ENCODE measurements at places on chromosomes 1 and 21. TPM values are rescaled to one million over a fixed set of nuclear protein-coding genes. Genes with fewer than 3 reads are reported as not detected.

Gene HNRNPR
- total RNA-seq: 83.4 TPM

Gene LAX1
- total RNA-seq: 0.74 TPM

Gene ITGB2
- total RNA-seq: 0.09 TPM

Gene TNFRSF14
- total RNA-seq: 12.0 TPM

Gene FAM167B
- 2.1 TPM for total RNA-seq

Gene CNR2
- total RNA-seq: under 0.01 TPM

Gene SERPINC1
- total RNA-seq: not detected

Gene WNT9A
- total RNA-seq: 0.99 TPM

Gene LAMTOR5
- total RNA-seq: 96.5 TPM

Gene OPRD1
- total RNA-seq: not detected

GRCh38 chr1:29565490-29565889, 329.2 kb downstream of the PTPRU start:
- no peak for DNase-seq

GRCh38 chr1:17734609-17735008, 20.5 kb upstream of the ACTL8 start:
- no peak for DNase-seq

DNA sequence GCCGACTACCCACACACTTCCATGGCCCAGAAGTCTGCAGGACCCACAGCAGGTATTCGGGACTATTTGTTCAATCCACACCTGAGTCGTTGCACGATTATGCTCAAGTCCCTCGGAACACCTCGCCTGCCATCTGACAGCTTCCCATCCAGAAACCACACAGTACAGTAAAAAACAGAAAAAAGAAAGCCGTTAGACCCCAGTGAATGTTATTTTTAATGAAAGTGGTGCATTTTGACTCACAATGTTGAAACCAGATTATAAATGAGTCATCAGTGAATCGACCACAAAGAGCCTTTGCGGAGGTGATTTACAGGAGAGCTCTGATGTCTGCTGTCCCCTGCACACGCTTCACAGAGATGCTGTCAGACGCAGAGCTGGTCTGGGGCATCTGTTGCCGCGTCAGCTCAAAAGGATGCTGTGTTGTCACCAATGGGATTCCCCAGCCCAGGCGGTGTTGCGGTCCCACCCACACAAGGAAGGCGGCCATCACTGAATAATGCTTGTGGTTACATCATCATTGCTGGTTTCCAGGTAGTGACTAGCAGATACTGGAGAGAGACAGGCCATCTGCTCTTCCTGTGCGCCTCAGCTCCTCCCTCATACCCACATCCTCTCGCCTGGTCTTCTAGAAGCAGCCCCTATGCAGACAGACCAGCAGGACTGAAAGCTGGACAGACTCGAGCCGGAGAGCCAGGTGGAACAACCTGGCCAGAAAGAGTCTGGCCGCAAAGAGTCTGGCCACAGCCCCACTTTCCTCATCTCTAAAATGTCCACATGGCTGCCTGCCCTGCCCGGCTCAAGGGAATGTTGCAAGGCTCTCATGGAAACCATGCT, 116.8 kb downstream of the TOMM20 start:
- DNase-seq: peak; percentile 98

DNA sequence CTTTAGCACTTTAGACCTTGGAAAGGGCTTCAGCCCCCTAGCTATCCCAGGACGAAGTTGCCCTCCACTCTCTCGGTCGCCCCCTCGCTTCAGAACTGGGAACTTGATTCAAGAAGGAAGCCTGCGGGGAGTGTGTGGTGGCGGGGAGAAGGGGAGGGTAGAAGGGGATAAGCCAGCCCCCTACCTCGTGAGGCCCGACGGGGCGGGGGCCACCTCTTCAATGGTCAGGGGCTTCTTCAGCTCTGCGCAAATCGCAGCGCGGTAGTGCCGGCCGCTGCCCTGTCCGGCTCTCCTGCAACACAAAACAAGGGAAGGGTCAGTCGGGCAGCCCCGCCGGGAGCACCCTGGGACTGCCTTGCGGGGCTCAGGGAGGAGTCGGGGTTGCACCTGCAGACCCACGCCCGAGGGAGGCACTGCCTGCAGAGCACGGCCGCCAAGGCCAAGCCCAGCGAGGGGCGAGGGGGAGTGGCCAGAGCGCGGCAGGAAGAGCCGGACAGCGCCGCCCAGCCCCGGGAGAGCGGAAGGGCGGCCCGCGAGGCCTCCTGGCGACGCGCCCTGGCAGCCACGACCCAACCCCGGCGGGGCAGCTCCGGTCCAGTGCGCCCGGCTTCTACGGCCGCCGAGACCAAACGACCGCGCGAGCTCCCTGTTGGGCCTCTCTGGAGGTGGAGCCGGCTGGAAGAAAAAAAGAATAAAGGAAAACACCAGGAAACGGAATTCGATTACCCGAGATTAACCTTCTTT, 56.2 kb upstream of the RASAL2 start:
- peak; percentile 75 for DNase-seq

DNA sequence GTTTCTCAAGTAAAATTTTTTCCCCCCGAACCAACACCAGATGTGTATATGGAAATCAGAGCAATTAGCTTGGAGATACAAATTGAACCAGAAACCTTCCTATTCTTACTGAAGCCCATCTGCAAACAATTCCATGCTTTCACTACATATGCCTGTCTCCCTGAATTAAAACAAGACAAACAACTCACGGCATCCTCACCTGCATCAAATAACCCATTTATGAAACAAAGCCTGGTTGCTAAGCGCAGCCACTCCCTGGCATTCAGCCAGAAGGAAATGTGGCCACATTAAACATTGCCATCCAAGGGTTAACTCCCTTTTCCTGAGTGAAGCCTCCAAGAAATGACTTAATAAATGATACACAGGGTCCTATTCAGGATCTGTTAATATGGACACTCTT, 55.3 kb downstream of the APP start:
- no peak for DNase-seq

DNA sequence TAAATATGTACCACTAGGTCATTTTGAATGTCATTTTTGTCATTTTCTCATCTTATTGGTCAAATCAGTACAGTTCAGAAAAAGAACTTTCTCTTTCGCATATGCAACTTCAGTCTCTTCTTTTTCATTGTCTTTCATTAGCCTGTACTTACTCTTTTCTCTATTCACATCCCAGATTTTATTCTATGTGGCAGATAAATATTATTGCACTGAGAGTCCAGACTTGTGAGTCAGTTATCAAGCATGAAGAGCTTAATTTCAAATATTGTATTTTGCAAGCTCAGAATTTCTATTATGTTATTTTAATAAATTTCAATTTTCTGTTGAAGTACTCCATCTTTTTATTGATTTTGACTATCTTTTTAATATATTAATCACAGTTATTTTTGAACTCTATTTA, 105.2 kb upstream of the PALMD start:
- DNase-seq: no peak

DNA sequence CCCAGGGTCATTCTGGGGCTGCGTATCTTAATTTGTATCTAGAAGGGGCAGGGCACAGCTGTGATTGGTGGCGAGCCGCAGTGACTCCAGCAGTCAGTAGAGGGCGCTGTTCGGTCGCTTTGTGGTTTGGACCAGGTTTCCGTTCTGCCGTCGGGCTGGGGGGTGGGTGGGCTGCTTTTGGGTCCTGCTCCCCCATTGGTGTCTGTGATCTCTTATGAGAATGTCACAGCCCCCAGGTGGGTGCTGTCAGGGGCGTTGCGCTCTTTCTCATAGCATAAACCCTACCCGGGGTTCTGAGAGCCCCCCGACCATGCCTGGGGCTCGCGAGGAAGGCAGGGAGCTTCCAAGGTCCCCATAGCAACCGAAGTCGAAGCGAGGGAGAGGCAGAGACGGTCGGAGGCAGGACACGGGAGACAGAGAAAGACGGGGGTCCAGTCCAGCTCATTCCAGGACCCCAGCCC, 5.4 kb downstream of the TFF3 start:
- DNase-seq: peak; percentile 7

DNA sequence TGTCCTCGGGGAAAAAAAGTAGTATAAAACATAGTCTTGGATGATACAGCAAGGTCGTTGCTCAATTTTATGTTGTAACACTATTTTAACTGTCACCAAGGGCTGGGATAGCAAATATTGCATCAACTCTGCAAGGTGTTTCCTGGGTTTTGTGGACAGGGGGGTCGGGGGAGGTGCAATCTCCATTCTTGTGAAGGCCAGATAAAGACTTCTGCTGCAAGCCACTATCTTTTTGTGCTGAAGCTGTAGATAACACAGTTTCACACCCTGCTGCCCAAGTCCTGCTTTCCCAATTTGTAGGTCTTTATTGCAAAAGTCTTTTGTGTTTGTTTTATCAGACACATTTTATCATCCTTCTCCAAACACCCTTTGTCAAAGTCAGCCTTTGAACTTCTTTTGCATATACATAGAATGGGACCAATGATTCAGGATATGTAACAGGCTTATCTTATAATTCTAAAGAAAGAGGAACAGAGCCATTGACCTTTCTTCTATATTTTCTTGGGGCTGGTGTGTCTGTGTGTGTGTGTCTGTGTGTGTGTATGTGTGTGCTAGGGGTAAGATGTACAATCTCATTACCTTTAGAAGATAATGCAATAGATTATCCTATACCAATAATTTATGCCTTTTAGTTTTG, 140.6 kb downstream of the RUNX1 start:
- DNase-seq: peak; percentile 84

DNA sequence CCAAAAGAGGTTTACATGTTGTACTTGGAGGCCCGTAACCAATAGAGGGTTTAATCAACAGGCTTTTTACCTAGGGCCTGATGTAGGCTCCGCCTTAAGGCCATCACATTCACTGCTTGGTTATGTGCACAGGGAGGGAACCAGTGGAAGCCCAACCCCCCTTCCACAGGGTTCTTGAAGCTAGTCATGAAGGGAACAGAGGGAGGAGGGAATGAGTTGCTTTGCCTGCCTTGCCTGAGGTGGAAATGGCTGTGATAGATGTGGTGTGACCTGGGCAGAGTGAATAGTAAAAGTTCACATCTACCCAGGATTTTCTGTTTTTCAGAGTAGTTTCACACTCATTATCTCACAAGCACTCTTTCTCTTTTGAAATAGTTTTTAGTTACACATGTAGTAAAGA, 215.1 kb downstream of the ST6GALNAC3 start:
- no peak for DNase-seq

DNA sequence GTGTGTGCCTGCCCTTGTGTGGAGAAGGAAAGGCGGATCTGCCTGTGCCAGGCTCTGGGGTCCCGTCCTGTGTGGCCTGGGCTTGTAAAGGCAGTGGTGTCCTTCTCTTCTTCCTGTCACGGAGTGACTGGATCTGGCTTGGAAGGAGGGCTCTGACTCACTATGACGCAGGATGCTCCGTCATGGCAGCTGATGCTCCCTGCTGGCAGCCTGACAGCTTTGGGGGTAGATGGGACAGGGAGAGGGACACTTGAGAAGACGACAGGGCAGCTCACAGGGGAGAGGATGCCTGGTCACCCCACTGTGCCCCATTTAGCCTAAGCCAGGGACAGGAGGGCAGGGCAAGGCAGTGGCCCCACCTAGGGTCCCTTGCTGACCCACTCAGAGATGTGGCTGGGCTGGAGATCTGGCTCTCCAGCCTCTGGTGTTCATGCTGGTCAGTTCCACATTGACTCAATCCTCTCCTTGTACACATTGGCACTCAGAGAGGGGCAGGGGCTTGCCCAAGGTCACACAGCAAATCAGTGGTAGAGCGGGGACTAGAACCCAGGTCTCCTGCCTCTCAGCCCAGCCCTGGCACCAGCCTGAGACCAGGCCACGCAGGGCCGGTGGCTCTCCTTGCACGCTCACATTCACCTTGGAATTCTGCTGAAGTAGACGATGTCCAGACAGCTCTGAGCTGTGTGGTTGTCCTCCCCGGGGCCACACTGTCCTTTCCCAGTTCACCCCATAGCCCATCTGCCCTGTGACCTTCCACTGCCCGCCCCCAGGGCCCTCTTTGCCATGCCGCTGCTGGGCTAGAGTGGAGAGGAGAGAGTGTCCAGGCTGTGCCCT, 2.8 kb upstream of the FAM131C start:
- peak; percentile 88 for DNase-seq

GRCh38 chr1:33656467-33657005, 184.1 kb downstream of the ZSCAN20 start:
- no peak for DNase-seq

DNA sequence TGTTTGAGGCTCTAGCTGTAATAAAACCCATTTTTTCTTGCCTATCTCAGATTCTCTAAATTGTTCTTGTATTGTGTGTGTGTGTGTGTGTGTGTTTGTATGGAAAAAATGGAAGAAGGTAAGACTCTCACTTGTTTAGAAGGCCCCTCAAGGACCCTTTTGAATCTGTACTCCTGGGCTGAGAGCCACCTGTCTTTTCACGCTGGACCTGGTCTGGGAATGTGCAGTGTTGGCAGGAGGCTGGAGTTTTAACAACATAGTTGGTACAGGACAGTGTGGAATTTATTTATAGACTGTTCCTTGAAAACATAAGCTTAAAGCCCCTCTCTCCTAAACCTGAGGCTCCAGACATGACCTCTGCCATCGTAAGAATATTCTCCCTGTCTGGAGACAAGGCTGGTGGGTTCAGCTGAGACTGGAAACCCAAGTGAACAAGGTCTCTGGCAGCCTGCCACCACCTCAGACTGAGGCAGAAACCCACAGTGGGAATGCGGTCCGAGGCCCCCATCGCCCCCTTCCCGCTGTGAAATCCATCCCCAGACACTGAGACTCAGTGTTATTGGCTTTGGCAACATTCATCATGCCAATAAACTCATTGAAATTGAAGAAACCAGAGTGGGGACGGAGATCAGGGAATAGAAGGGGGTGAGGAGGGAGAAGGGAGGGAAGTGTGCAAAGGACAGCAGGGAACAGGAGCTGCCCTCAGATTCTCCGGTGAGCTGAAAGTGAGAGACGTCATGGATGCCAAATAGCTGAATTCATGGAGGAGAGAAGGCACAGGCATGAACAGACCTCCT, 24.6 kb upstream of the PLXNA2 start:
- no peak for DNase-seq

GRCh38 chr1:230335861-230336522, 90.1 kb downstream of the PGBD5 start:
- no peak for DNase-seq

DNA sequence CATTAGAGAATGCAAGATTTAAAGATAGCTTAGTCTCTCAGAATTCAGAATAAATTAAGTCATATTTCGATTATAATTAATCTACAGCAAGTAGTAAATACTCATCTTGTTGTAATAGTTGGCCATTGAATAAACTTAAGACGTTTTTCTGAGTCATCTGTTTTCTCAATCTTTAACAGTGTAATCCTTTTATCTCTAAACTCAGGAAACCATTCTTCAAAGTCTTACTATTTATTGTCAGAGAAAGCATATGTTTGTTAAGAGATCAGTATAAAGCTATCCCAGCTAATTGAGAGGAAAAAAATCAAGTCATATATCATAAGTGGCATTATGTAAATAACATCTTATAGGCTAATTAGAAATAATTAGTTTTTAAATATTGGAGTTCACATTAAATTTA, 201.2 kb upstream of the ADAMTS5 start:
- peak; percentile 46 for DNase-seq

DNA sequence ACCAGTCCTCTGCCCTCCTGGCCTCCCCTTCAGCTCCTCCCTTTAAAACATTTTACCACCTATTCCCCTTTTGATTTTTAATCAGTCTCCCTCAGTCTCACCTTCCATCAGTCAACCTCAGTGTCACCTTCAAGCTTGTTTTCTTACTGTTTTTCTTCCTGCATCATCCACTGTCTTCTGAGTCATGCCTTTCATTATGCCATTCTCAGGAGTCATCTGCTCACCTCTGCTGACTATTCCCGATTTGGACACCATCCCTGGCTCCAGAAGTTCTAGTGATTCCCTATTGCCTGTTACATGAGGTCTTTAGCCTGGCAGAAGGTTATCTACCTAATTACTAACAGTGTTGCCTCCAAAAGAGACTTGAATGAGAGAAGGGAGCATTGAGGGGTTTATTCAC, 23.9 kb downstream of the NFASC start:
- DNase-seq: no peak
